ENCODE measurements at places on chromosomes 6 and 20.
A peak's percentile ranks its signal among the peaks of the same experiment; 100 is the strongest.

DNA sequence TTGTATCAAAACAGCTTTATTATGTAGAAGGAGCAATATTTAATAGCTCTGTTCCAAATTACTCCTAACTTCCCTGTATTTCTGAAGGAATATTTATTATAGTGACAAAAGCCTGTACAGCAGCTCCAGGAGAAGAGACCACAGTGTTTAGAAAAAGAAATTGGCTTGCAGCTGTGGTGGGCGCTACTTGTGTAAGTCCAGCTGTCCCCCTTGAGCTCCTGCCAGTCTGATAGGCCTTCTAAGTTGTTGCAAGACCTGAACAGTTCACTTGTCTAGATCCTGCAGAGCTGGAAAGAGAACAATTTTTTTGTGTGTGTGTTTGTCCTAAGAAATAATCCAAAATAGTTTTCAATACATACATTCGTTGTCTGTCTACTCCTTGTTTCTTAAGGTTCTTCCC is 86.6 kb downstream of the JARID2 start:
- no peak for DNase-seq

- DNase-seq, result no peak
These were observed 90.2 kb upstream of the EEF1E1 start for GRCh38 chr6:8192597-8192996.

DNA sequence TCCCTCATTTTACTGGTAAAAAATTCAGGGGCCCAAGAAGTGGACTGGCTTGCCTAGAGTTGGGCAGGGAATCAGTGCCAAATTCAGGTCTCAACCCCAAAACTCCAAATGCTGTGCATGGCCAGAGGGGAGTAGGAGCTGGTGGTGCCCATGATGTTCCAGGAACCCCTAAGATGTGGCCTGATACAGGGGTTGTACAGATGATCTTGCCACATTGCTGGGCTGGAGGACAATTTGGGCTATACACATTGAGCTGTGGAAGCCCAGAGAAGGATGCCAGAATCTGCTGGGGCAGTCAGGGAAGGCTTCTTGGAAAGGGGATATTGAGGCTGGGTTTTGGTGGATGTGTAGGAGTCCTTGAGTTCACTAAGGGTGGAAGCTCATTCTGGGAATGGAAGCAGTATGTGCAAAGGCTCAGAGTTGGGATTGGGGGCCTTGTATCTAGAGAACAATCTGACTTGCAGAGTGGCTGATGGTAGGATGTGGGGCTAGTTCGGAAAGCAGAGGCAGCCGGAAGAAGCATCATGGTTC is 38.0 kb upstream of the APCDD1L start:
- no peak for DNase-seq

GRCh38 chr20:45880988-45881788 is at the start of gene ZSWIM1:
Gene ZSWIM1 (plus strand): TSS chr20:45881227. CDS start chr20:45882593, 1,366 bp downstream.
- DNase-seq, result peak; percentile 92

GRCh38 chr6:169885131-169885530 is 133.7 kb downstream of the ERMARD start:
- no peak for DNase-seq

DNA sequence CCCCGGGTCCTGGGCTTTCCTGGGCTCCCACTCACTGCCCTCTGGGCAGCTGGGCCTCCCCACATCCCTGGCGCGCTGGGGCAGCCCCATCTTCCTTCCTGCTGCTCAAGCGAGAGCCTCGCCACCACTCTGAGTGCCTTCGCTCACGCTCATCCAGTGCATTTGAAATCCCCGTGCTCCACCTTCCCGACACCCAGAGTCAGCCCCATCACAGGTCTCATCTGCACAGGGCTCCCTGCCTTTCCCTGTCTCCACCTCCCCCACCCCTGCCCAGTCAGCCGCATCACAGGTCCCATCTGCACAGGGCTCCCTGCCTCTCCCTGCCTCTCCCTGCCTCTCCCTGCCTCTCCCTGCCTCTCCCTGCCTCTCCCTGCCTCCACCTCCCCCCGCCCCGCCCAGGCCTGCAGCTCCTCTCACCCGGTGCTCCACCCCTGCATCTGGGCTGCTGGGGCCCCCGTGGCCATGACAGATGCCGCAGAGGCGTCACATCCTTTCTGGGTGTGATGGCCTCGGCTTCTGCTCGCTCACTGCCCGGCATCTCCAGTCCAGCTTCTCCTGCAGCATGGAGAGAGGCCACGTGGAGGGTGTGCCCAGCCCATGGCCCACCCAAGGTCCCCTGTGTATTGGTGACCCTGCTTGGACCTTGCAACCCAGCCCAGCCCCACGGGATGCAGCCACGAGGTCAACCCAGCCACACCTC is 9.0 kb upstream of the BHLHE23 start:
- no peak for DNase-seq

DNA sequence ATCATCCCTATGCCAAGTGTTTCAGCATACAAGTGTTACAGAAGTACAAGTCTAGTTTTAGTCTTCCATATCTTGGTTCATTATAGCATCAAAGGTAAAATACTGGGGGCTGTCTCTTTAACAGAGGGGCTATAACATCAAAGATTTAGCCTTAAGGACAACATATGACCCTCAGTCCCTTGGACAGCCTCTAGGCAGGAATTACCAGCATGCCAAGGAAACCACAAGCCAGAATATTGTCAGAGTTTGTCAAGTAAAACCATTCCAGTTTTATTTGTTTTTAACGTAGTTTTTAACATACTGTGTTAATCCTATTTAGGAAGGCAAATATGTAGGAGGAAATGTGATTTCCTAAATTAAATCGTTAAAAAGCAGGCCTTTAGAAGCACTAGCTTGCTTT is 18.6 kb downstream of the ZKSCAN8 start:
- DNase-seq, result no peak

- DNase-seq, result no peak
These were observed 75.7 kb downstream of the REPS1 start for GRCh38 chr6:138912308-138912707.

GRCh38 chr6:53360093-53360912 is 11.6 kb upstream of the ELOVL5 start:
- no peak for DNase-seq

GRCh38 chr6:31776485-31776988 is 591 bp downstream of the VWA7 start:
- no peak for DNase-seq

DNA sequence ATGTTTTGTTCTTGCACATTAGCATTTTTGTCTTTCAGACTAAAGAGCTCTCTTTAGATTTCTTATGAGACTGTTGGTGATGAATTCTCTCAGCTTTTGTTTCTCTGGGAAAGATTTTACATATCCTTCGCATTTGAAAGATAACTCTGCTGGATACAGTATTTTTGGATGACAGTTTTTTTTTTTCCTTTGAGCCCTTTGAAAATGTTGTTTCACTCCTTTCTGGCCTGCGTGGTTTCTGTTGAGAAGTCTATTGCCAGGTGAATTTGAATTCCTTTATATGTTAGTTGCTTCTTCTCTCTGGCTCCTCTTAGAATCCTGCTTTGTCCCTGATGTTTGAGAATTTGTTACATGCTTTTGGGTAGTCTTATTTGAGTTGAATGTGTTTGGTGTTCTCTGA is 22.2 kb upstream of the KIAA1586 start:
- no peak for DNase-seq

DNA sequence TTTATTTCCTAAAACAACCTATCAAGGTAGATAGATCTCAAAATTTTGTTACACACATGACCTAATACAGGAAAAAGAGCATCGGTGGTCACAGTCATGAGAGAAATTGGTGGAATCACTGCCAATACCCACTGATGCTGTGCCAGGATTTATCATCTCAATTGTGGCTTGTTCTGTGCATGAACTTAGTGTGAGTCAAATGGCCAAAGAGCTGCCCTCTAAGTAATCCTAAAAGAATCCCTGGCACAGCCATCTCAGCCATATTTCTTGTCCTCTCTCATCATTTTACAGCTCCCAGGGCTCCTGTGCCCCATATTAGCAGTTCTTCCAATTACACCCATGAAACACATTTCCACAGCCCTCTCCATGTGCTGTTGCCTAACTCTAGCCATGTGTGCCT is 6.1 kb downstream of the GSTA5 start:
- no peak for DNase-seq

DNA sequence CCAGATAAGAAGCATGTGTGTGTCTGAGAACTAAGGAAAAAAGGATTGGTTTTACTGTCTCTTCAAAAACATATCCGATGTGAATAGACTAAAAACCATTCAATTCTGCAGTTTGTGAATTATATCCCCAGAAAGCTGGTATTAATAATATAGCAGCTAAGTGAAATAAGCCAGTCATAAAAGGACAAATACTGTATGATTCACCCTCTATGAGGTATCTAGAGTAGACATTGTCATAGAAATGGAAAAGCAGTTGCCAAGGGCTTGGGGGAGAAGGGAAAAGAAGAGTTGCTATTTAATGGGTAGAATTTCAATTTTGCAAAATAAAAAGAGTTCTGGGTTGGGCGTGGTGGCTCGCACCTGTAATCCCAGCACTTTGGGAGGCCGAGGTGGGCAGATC is 137.5 kb downstream of the ATXN1 start:
- no peak for DNase-seq

GRCh38 chr6:138622967-138623366 is 123.7 kb upstream of the NHSL1 start:
- no peak for DNase-seq

DNA sequence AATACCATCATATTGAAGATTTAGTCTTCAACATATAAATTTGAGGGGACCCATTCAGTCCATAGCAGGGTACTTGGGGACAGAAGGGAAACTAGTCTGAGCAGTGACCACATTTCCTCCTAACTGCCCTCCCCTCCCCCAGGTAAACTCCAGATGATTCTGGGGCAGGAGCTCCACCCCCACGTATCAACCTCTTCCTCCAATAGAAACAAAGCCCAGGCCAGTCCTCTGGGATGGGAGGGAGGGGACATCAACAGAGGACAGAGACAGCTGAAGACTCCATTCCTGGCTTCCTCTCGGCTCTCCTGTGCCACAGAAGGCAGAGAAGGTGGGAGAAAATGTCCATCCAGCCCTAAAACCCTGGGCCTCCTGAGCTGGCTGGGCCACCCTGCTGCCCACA is 85.0 kb upstream of the TOP1 start:
- no peak for DNase-seq

DNA sequence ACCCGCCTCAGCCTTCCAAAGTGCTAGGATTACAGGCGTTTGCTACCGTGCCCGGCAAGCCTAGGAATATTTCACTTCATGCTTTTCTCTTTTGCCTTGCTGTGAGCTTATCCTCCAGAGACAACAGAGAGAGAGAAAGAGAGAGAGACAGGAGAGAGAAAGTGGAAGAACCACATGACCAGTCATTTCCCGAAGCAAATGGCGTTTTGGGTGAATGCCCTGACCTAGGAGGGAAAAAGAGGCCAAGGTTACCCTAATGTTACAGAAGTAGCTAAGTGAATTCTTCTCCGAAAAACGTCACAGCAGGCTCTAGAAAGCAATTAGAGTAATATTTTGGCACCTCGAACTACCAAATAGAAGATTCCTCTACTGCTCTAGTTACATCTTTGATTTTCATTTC is 9.1 kb downstream of the SGK1 start:
- no peak for DNase-seq

DNA sequence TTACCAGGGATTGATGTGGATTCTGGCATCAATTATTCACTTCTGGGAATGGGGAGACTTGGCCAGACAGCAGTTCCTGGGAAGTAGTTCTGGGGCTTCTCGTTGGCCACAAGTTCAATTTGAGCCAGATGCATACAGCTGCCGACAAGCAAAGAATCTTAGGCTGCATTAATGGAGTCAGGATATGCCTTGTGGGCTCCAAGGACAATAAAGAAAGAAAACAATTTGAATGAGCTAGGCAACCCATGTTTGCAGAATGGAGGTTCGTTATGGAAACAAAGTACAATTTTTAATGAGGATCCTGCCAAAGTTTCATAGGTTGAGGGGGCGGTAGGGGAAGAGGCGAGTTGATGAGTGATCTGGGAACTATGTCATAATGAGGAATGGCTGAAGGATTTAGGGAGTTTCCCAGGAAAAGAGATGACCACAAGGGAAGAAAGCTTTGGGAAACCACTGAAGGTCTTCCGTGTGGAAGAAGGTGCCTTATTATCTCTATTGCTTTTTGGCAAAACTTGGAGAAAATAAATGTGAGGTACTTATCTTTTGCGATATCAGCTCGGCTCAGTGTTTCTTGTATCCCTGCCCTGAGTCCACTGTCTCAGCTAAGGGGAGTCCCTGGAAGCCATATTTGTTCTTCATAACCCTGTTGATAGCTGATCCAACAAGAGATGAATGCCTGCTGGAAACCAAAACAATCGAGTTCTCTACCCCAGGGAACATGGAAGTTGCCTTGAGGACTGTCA is 181.0 kb upstream of the ZNF217 start:
- no peak for DNase-seq

DNA sequence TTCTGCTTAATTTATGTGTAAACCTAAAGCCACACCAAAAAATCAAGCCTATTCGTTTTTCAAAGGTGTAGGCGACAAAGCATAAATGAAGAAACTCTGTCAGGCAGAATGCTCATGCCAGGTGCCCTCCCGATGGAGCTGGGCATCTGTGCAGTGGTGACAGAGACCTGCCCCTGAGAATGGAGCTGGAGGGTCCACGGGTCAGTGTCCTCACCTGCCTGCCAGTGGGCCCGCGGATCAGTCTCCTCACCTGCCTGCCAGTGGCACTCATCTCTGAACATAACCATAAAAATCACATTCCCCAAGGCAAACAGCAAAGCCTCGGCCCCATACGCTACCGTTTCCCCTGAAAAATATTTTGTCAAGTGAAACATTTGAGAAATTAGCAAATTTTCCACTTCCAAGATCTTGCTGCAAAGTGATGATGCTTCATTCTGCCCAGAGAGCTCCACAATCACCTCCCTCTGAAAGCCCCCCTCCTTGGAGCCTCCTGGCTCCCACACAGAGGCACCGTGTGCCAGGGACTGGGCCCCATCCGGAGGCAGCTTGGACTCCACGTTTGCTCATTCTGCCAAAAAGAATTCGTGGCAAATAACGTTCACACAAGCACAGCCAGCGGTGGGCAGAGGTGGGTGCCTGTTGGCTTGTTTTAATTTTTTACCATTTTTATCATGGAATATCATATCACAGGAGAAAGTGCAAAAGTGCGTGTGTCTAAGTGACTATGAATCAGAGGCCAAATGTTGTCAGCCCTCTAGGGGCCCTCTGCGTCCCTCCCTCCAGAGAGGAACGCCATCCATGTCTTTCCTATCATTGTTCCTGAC is 88.8 kb downstream of the YTHDF1 start:
- DNase-seq, result no peak

GRCh38 chr20:24948939-24949679 is at the start of gene CST7:
Gene CST7 (plus strand): TSS chr20:24949269. CDS start chr20:24949506, 237 bp downstream.
- peak; percentile 86 for DNase-seq

GRCh38 chr6:33426590-33427511 is 7.0 kb downstream of the SYNGAP1 start:
- no peak for DNase-seq
